ENCODE measurements at places on chromosomes 4 and X.

- DNase-seq: no peak
Measured at GRCh38 chr4:89800012-89800516, 36.9 kb downstream of the SNCA start.

DNA sequence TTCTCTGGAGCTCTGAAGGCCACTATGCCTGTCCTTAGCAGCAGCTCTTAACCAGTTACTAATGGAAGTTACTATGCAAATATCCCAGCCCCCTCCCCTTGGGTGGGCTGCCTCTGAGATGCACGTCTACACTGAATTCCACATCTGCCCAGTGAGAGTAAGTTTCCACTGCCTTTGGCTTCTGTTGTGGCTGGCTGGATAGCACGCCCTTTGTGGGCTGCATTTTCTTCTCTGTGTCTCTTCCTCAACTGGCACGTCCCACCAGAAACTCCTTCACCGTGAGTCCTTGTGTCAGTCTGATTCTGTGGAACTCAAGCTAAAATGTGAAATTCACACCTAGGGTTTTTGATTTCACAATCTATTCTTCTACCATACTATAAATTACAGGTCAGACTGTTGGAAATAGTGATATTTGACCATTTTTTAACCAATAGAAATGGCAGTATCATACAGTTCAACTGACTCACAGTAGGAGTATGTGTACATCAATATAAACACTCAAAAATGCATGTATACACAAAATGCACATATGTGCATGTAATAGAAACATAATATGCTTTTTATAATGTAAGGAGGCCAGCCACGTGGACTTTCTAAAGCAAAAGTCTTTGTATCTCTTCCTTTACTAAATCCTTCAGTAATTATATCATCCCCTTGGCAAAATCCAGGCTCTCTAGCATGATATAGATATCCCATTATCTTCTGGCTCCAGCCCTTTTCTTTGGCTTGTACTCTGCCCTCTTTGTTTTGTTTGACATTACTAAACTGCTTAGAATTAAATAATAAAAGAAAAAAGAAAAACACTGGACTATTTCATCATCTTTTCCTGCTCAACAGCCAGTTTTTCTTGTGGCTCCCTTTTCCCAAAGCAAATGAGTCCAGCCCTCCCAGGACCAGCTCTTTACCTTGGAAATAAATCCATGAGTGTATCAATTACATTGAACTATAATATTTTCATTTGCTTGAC, 33.2 kb upstream of the LDB2 start:
- DNase-seq: no peak

GRCh38 chrX:131816551-131817136, 206.5 kb upstream of the STK26 start:
- DNase-seq: peak; percentile 27

- DNase-seq: no peak
Measured at GRCh38 chrX:134469486-134469885, 9.5 kb downstream of the HPRT1 start.

GRCh38 chr4:101309925-101310324, 37.4 kb downstream of the PPP3CA start:
- DNase-seq: no peak

DNA sequence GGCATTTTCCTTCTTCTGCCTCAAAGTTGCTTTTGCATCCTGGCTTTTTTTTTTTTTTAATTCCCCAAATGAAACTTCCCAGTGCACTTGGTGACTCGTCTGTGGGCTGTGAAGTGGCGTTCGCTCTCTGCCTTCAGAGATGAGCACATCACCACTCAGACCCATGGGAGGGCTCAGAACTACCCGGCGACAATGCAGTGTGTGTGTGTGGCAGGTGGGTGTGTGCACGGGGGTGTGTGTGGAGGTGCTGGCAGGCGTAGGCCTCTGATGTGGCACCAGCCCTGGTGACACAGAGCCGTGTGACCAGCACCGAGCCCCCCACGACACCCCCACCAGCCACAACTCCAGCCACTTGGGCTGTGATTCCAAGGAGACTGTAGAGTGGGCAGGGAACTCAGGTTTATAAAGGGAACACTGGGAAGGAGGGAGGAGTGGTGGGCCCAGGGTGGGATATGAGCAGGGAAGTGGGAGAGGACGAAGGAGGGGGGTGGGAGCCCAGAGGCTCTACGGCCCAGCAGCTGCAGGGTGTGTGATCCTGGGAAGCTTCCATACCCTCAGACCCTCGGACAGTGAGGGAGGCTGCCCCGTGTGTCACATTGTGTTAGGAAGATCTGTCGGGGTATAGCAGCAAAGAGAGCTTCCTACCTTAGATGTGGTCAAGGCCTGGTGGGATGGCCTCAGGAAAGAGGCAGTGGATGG, 6.0 kb upstream of the WFS1 start:
- DNase-seq: no peak

GRCh38 chr4:71941001-71941400, 90.8 kb upstream of the NPFFR2 start:
- no peak for DNase-seq

- no peak for DNase-seq
Measured at GRCh38 chrX:4253092-4253491, 539.6 kb upstream of the PRKX start.

GRCh38 chrX:31329298-31329697, 257.5 kb upstream of the FTHL17 start:
- no peak for DNase-seq

DNA sequence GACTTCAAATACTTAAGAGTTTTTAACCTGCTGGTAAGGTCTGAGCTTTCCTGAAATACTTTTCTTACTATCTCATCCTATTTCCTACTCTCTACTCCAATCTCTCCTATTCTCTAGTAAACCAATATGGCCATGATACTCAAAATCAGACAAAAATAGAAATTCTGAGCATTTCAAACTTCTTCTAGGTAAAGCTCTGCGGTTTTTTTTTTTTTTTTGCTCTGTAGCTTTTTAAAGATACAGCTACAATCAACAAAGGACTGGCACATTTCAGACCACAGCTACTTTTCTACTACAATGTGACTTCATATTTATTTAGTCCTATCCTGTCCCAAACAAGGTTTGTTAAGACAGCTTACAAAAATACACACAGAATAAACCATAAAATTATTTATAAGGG, 31.1 kb downstream of the MAML3 start:
- DNase-seq: no peak

DNA sequence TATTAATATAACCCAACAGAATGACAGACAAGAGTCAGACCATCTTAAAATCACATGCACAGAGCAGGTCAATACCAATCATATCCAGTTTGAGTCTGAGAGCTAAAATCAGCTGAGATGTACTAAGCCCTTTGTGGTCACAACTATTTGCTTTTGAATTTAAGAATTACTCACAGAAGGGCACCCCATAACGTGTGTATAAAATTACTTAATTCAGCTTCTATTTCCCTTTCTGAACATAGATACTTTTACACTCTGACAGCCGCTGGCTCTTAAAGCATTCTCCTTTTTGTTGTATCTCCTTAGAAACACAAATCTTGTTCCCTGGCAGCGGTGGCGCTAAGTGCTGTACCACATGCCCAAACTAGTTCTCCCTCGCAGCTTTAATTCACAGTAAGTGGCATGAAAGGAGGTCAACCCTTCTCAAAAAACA, 14.8 kb upstream of the PPARGC1A start:
- no peak for DNase-seq

GRCh38 chr4:171186700-171187099, 626.5 kb upstream of the GALNTL6 start:
- DNase-seq: no peak

DNA sequence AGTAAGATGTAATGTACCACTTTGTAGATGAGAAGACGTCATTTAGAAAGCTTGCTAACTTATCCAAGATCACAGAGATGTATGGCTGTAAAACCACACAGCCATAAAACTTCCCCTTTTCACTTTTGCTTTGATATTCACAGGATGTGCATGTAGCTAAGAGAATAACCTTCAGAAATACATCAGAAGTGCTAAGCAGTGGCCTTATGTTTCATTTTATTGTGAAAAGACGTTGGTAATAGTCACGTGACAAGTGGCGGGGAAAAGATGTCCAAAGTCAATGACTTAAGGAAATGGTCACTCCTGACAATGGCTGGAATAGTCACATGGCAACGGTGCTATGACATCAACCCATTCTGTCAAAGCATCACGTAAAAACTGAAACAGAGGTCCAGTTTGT, 12.9 kb upstream of the WDR17 start:
- no peak for DNase-seq

DNA sequence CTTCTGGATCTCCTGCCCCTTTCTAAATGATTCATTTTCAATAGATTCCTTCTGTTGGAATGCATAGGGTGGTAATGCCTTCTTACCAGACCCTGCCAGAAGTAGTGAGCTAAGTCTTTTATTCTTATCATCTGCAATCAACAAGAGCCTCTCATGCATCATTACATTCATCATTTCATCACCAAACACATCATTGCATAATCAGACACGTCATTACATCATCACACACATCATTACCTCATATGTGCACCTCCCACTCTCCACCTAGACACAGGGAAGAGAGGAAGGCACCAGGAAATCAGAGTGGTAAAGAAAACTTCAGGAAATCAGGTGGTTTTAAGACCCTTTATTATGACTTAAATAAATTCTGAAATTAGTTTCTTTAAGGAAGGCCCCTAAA, 45.0 kb downstream of the VCX2 start:
- no peak for DNase-seq

GRCh38 chrX:39477031-39477761, 620.6 kb downstream of the BCOR start:
- DNase-seq: no peak

GRCh38 chr4:80079255-80079923, 6.4 kb upstream of the ANTXR2 start:
- DNase-seq: no peak

Data from activated CD4-positive, CD25-positive, alpha-beta regulatory T cell (primary cell).